ENCODE measurements at places on chromosomes 5 and 9.

DNA sequence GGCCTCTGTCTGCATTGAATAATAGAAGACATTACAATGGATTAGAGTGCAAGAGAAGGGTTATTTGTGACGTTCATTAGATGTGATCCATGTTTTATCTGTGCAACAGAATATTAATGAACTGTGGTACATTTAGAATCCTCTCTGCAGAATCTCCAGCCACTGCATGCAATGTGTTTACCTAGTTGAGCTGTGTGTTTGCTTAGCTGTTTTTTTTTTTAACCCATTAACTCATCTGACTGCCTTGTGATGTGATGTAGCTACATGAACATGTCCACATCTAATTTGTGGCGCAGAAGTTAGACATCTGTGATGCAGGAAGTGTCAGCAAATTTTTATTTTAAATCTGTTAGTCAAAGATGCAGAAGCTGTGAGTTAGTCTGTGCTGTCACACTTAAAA lies 236.9 kb downstream of the CD180 start:
- no peak for DNase-seq

DNA sequence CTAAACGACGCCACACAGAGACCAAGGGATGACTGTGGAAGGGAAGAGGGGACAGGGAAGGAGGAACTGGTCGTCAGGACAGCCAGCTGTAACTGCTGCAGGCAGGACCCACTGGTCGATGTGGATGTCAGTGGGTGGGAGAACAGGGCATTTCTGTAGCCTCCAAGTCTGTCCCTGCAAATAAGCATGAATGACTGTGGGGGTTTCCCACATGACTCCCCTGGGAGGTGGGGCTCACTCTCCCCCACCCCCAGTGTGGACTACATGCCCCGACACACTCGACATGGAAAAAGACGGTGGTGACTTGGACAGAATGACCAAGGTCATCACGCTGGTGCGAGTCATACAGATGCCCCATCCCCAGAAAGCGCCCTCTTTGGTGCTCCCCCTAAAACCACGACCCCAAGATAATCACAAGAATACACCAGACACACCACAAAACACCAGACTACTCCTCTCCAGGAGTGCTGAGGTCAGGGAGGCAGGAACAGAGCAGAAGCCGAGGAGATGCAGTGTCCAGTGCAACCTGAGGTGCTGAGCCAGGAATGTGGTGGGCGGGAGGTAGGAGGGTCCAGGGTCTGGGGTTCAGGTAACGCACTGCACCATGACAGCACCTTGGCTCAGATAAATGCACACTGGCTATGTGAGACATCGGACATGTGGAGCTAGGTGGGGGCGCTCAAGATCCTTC lies 64.9 kb downstream of the SECISBP2 start:
- no peak for DNase-seq

DNA sequence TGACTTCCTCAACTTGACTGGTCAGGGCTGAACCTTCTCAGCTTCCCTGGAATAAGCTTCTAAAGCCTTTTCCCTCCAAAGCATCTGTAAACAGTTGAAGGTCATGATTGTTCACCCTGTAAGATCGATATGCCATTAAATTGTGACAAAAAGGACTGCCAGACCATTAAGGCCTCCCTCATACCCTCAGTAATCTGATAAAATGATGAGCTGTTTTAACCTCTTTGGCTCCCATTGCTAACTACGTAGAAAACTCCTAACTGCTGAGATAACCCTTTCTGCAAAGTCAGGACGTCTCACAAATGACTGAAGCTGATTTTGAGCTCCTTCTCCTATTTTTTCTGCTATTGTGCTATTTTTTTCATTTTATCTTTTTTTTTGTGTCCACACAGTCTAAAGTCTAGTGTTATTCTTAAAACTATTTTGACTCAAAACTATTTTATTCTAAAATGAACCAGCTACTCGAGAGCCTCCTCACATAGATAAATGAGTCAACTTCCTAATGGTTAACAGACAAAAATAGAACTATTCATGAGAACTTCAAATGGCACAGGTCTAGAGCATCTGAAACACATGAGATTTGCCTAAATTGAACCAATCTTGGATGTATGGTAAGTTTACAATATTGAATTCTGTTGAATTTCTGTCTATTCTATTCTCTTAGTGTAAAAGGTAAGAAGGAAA lies 395.6 kb upstream of the TLE4 start:
- DNase-seq = no peak

GRCh38 chr5:91367908-91368648 lies 15.0 kb downstream of the ARRDC3 start:
- DNase-seq = no peak

GRCh38 chr9:89929315-89929672 lies 324.5 kb downstream of the GADD45G start:
- DNase-seq = no peak

DNA sequence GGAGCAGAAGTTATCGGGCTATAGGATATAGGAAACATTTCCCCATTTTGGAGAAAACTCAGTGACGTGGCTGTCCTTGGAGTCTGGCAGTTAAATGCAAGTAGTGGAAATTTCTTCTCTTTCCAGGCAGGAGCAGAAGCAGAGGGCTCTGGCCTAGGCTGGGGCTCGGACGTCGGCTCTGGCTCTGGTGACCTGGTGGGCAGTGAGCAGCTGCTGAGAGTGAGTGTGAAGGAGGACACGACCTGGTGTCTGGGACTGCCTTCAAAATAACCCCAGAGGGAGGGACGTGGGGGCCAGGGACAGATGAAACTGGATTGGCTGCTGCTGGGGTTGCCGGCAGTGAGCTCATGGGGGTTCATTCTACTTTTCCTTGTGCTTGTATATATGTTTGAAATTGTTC lies 79.5 kb downstream of the COL15A1 start:
- DNase-seq = no peak

- no peak for DNase-seq
These were observed 115.3 kb upstream of the SPIN1 start for GRCh38 chr9:88272986-88273385.

DNA sequence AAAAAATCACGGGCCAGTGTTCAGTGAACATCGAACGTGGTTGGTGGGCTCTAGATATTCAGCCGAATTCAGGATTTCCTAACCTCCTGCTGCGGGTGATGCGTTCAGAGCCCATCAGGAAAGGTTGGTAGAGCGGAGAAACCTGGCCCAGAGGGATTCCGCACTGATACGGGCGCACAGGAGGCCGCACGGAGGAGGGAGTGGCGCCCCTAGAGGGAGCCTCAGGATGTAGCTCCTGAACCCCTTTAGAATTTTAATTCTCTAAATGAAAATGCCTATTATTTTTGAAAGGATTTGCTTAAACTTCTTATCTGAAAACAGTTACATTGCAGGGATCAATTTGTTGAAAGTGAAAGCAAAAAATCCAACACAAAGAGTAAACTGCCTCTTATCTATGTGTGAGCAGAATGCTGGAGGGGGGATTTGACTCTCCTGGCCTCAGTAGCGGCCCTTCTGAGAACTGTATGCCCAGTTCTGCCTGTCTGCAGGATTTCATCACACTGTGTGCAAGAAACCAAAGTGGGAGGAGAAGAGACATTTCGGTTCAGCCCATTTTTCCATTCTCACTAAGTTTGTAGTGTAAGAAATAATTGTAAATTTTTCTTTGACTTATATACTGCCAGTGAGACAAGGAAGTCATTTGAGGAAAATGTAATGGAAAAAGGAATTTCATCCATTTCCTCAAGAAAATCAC lies 75.9 kb downstream of the TENT4A start:
- no peak for DNase-seq

GRCh38 chr5:139787257-139787567 lies 8.4 kb upstream of the PSD2 start:
- DNase-seq = no peak

DNA sequence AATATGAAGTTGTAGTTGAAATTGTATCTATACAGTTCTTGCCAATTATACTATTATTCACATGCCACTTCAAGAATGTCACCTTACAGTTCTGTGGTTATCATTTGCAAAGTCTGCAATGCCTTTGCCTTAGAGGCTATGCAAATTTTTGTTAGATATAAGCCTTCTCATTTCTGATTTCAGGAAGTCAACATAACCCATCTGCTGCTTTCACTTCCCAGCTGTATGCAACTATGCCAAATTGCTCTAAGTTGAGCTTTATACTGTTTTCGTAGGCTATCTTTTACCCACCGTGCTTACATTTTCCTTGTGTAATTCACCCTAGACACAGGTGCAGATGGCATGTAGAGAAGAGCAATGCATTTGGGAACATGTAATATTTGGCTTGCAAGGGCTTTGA lies 1083.0 kb downstream of the CDH9 start:
- DNase-seq = no peak

GRCh38 chr9:128142596-128142995 lies 6.7 kb upstream of the LCN2 start:
- DNase-seq = no peak

DNA sequence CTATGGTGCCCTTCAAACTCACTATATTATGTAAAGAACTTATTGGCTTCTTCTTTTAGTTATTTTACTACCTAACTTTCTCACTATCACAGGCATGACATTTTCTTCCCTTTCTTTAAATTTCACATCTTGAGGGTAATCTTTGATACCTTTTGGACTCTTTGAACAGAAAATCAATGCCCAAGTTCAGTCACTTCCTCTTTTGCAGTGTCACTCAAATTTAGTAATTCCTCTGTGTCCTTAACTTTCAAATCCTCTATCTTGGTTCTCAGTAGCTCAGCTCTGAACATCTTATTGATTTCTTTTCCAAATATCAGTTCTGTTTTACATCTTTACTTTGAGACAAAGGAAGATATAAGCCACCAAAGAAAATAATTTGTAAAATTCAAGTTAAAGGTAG lies 25.5 kb downstream of the CNTLN start:
- no peak for DNase-seq

GRCh38 chr5:138611678-138612218 lies 36.5 kb upstream of the HSPA9 start:
- no peak for DNase-seq

DNA sequence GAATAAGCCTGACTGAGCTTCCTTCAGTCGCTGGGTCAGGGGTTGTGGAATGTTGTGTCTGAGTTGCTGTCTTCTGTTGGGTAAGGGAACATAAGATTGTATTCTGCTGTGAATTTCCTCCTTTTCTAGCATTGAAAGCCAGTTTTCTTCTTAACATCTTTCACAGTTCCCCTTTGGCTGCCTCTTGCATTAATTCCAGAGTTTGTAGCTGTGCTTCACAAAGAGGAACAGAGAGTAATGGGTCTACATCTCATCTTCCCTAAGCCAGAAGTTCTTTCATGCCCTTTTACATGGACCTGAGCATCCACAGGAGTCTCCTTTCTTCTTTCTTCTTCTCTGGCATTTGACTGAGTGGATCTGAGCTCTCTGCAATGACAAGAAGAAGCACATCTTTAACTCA lies 686.8 kb downstream of the KCTD16 start:
- no peak for DNase-seq
